ENCODE measurements at places on chromosomes 11 and 22.

- no peak for DNase-seq
Observed at GRCh38 chr11:75341612-75342011, 9.8 kb downstream of the ARRB1 start.

- no peak for DNase-seq
Observed at GRCh38 chr11:17475666-17476316, 854 bp downstream of the ABCC8 start.

- peak; percentile 41 for DNase-seq
Observed at GRCh38 chr11:18063125-18063524, 17.1 kb upstream of the TPH1 start.

- no peak for DNase-seq
Observed at GRCh38 chr22:26087816-26088215, 81.4 kb upstream of the SEZ6L start.

DNA sequence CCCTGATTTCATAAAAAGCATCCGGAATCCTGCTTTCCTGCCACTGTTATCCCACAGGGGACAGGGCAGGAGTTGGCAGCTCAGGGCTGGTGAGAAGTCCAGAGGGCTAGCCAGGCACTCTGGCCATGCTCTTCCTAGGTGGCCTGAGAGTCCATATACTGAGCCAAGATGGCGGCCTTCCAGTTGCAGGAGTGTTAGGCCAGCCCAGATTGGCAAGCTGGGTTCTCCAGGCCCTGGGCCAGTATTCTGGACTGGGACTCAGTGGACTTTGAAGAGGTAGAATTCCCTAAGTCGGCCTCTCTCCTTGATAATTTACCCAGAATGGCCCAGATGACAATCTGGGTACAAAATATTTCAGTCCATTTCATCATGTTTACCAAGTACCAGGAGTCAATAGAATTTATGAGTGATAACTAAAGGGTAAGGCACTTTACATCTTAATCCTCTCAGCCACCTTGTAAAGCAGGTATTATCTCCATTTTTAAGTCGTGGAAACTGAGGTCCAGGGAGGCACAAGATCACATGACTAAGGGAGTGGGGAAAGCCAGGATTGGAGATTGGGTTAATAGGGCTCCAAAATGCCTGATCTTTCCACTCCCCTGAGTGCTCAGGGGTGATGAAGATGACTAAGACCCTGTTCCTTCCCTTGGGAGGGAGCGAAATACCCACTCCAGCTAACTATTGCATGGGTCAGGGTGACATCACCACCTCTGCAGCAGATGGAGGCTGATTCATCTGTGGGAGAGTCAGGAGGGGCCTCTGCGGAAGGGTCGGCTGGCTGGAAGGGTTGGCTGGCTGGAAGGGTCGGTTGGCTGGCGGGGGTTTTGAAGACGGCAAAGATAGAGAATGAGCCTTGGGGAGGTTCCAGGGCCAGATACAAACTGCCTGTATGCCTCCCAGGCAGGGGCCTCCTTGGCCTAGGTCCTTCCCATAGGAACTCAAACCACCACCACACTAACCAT lies 1.2 kb upstream of the MICALL1 start:
- DNase-seq, result peak; percentile 95

DNA sequence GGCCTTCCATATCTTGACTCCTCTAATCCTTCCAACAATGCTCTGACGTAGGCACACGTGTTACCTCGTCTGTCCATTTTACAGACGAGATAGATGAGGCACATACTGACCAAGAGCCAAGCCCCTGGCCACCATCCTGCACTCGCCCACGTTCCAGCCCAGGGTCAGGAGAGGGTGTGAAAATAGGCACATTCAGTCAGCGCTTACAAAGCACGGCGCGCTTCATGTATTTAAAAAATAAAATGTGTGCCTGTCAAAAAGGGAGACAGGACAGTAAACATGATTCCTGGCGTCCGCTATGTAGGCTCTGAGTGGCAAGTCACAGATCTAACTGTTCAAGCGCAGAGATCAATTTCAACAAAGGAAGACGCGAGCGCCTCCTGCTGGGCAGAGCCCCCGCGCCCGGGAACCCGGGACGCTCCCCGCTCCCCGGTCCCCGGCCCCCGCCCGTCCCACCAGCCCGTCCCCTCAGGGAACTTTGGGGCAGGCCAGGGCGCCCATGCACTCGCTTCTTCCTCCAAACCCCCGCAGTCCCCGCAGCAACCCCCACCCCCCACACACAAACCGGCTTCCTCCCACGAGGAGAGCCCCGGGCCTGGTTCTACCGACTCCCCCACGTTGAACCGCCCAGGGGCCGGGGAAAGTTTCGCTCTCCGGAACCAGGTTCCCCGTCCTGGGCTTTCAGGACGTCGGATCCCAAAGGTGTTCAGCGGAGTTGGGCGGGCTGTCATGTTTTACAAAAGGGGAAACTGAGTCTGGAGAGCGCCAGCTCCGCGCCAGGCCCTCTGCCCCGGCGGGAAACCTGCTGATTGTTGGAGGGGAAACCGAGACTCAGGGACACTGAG lies 10.4 kb upstream of the C1QTNF6 start:
- DNase-seq, result peak; percentile 79

DNA sequence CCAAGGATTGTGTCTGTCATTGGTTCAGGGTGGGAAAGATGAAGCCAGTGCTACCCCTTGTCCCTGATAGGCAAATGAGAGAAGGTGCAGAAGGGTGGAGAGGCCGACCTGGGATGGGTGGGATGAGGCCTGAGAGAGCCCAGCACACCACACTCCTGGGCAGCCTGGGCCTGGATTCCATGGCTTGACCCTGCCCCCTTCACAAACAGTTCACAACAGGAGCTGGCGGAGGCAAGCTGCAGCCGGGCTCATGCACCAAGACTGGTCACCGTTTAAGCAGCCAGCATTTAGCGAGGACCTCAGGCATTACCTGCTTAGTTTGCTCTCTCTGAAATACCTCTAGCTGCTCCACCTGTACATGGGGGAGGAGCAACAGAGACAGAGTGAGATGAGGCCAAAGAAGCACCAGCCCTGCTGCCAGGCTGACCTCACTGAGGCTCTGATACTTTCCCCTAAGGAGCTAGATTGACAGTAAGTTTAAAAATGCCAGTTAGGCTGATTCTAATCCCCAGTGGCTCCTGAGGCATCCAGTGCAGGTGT lies 13.5 kb downstream of the IL18BP start:
- DNase-seq, result no peak

DNA sequence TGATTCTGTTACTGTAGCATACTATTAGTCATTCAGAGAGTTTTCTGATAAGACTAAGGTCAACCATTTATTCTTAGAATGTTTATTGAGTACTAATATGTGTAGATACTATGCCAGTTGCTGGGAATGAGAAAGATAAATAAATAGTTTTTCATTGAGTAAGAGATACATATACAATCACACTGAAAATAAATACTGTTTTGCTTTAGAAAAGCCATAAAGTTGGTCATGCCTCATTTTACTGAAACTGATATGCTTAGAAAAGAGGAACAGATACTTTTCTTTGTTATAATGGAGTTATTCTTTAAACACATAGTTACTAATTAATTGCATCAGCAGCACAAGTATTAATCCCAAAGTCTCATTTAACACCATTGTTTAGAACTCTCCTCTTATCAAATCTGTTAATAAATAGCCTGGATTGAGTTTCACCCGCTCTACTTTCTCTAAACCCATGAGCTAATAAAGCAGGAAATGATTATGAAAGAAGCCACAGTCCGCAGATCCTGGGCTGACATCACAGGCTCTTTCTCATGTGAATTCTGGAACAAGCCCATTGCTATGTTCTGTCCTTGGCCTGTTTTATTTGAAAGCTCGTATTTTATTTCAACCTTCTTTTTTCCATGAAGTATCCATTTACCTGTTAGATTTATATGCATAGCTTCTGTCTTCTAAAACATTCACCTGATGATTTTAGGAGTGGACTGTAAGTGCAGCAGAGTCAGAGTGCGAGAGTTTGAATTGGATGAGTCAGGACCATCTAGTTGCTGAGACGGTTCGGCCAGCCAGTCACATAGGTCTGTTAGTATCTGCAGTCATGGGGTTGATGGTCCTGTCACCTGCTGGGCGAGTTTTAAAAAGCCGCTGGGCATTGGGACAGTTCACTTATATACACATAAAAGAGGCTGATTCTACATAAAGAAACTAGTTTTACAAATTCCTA lies 35.5 kb downstream of the PIWIL4 start:
- DNase-seq, result peak; percentile 99

GRCh38 chr22:30705710-30706651 lies 11.3 kb downstream of the OSBP2 start:
- DNase-seq, result no peak

DNA sequence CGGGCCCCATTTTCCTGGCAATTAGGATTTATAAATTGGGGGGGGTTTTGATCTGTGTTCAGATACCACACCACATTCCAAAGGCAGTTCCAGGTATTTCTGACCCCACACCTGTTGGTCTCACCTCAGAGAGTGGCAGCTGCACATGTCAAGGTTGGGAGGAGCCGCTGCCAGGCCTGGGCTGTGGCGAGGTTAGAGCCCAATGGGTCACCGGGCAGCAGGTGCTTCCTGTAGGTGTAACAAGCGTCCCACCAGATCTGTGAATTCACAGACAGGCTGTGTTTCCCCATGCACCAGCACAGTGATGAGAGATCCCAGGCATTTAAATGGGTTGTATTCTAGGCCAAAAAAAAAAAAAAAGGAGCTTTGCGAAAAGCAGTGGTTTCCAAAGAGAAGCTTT lies 58.6 kb downstream of the CABIN1 start:
- DNase-seq, result no peak

GRCh38 chr11:123151366-123151765 lies 43.7 kb downstream of the CLMP start:
- no peak for DNase-seq

GRCh38 chr11:68727783-68728182 lies 23.5 kb downstream of the TESMIN start:
- no peak for DNase-seq

GRCh38 chr22:43001271-43002201 lies 13.4 kb downstream of the PACSIN2 start:
- DNase-seq, result peak; percentile 32

DNA sequence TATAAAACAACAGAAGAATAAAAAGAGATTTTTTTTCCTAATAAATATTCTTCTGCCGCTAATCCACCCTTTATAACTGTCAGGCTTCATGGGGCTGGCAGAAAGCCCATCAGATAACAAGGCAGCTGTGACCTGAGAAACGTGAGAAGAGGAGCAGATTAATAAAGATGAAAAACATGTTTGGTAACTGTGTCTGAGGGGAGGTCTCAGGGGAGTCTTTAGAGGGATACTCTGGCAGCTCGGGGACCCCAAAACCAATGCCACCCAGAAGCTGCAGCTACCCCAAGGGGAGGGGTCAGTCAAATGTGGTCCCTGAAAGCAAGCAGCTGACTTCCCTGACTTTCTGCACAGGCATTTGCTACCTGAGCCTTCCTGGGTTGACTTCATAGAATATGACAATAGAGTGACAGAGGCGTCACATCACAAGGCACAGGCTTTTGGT lies 48.4 kb upstream of the POU2AF1 start:
- DNase-seq, result no peak
